ENCODE measurements at places on chromosomes 16 and 17.

GRCh38 chr17:1883536-1883935, 53.7 kb downstream of the RPA1 start:
- no peak for DNase-seq

GRCh38 chr17:19551165-19551564, 17.5 kb downstream of the SLC47A1 start:
- no peak for DNase-seq

- no peak for DNase-seq
These were observed 20.4 kb upstream of the HOXB13 start for GRCh38 chr17:48748718-48749566.

- no peak for DNase-seq
These were observed 509.6 kb downstream of the MAF start for GRCh38 chr16:79090966-79091365.

DNA sequence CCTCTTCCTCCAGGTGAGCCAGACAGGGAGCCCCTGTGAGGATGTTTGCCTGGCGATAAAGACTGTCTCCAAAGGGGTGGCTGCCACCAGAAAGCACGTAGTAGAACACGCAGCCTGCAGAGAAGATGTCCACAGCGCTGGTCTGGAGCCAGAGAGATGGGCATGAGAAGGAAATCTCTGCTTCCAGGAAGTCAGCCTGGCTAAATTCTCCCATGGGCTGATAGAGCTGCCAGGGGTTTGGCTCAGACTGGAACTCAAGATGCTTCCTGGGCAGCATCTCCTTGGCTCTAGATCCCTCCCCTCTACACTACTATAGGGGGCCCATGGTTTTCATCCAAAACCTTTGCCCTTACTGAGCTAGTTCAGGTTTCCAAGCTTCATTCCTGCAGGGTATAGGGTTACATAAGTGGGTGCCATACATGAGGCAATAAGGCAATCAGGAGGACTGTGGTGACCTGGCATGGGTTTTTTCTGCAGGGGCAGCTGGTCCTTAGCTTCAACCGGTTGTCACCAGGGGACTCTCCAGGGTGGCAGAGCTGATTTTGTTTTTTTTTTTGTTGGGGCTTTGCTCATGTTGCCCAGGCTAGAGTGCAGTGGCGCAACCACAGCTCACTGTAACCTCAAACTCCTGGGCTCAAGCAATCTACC, 13.6 kb downstream of the PLK1 start:
- no peak for DNase-seq

DNA sequence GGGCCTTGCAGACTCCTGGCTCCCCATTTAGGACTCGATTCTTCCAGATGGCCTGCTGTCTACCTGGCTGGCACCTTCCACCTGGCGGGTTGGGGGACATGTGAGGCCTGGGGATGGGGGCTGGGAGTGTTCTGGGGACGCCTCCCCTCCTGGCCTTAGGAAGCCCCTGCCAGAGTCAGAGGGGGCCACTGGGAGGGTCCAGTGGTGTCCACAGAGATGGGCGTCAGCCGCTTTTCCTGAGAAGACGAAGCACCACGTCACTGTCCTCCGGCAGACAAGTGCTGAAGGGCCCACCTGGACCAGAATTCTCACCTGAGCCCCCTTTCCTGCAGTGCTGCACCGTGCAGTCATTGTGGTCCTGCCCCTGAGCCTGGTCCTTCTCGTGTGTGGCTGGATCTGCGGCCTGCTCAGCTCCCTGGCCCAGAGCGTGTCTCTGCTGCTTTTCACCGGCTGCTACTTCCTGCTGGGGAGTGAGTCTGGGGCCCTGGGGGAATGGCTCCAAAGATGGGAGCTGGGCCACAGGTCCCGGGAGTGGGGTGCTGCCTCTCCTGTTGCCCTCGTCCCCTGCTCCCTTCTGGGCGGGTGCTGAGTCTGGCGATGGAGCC, 2.9 kb downstream of the TMEM235 start:
- no peak for DNase-seq

DNA sequence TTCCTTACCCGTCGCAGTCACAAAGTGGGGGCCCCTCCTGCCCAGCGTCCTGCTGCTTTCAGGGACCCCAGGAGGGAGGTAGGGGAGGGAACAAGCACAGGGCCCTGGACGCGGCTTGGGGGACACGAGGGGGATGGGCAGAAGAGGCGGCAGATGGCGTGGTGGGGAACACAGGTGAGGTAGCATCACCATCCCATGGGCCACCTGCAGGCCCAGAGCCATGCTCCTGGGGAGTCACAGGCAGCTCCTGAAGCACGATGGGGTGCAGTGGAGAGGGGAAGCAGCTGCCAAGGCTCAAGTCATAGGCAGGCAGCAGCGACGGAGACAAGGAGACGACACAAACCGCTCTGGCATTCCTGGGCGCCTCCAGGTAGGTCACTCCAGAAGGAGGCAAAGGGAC, 10.8 kb downstream of the UNKL start:
- no peak for DNase-seq

Measured in stimulated activated CD8-positive, alpha-beta memory T cell treated with anti-CD3 and anti-CD28 coated beads, Interleukin-7, amount 100 ng/mL, for 48 hours (primary cell).